ENCODE measurements at places on chromosomes 11 and 22.

GRCh38 chr22:49964136-49965090 is 3.8 kb downstream of the PIM3 start:
- peak; percentile 74 for DNase-seq

- no peak for DNase-seq
These were observed 769.8 kb downstream of the METTL15 start for GRCh38 chr11:28878025-28878424.

DNA sequence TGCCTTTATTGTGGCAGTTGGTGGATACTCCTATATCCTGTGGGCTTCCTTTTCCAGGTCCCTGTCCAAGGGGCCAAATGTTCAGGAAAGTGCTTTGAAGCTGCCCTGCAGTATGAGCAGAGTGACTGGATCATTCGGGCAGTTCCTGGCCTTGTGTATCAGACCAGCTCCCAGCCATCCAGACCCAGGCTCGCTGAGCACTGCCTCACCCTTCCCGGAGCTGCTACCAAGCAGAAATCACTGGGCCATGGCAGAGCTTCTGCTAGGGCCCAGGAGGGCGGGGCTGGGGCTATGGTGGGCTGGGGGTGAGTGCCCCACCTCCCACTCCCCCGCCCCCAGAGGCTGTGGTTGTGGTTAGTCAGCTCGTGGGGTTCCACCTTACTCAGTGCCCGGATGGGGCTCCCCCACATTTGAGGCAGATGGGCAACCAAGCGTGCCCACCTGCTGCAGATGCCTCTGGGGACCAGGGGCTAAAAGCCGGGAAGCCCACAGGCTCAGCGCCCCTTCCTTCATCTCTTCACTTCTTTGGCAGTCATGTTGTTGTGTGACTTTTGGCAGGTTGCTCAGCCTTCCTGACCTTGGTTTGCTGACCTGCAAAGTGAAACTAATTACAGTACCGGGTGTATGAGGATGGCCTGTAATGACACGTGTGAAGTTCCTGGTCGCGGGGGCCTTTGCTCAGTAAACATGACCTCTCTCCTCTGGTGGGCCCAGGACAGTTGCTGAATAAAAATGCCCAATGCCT is 2.1 kb upstream of the LRRC32 start:
- peak; percentile 56 for DNase-seq

DNA sequence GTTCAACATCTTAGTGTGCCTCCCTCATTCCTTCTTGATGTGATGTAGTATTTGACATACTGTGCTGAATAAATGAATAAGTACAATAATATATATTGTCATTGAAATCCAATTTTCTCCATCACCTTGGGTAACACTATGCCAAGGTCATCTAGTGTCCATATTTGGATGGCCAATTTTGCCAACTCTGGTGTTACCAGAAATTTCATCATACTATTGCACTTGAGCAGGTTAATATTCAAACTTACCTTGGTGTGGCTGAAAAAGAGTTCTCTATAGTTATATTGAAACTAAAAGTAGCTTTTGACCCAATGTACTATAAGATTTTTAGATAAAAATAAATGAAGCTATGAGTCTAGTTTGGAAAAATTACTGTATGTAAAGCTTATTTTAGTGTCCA is 98.2 kb upstream of the SLC6A5 start:
- no peak for DNase-seq

GRCh38 chr22:42821386-42821785 is 35.7 kb downstream of the ARFGAP3 start:
- no peak for DNase-seq

DNA sequence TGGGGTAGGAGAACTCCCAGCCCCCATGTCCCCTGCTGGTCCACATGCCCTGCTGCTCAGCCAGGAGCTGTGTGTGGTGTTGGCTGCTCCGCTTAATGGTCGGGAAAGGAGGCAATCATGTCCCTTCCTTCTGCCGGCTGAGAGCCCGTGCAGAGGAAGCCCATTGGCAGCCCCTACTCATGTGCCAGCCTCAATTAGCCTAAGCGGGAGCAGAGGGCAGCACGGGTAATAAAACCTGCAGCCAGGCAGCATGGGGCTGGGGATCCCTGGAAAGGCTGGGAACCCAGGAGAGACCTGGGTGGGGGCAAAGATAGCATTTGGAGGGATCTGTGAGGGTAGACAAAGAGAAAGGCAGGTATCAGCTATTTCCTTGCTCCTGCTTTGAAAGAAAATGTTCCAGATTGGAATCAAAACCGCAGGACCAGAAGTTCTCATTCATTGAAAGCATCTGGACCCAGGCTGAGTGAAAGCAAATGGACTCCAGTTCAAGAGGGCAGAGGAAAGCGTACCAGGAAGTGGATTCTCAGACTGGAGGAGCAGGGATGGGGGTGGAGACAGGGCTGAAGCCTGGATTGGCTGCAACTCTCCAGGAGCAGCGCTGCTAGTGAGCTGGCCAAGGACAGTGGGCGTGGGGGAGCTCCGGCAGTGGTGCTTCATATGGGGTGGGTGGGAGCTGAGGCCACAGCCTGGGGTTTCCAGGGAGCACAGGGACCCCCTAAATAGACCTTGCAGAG is 103.4 kb upstream of the NECTIN1 start:
- DNase-seq, result peak; percentile 92

DNA sequence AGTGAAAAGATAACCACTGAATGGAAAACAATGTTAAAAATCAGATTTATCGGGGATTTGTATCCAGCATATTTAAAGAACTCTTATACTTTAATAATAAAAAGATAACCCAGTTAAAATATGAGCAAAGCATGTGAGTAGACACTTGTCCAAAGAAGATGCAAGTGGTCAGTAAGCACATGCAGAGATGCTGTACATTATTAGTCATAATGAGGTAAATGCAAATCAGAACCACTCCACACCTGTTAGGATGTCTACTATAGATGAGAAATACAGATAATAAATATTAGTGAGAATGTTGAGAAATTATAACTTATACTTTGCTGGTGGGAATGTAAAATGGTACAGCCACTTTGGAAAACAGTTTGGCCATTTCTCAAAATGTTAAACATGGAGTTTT is 28.0 kb downstream of the QSER1 start:
- DNase-seq, result no peak

- peak; percentile 71 for DNase-seq
These were observed 7.9 kb downstream of the MUC5B start for GRCh38 chr11:1230456-1231395.

DNA sequence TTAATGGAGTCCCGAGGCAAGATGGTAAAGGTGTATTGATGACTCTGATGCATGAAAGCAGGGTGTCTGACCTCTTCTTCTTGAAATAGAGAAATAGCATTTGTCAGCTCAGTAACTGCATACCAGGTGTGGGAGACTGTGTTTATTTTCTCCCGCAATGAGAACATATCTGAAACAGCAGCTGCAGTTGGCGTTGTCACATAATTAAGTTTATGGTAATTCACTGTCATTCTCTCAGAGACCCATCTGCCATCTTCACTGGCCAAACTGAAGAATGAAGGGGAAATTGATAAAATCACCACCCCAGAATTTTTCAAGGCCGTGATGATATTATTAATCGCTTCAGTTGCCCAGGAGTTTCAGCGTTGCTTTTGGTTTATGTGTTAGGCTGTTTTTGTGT is 20.1 kb upstream of the MCHR1 start:
- no peak for DNase-seq

DNA sequence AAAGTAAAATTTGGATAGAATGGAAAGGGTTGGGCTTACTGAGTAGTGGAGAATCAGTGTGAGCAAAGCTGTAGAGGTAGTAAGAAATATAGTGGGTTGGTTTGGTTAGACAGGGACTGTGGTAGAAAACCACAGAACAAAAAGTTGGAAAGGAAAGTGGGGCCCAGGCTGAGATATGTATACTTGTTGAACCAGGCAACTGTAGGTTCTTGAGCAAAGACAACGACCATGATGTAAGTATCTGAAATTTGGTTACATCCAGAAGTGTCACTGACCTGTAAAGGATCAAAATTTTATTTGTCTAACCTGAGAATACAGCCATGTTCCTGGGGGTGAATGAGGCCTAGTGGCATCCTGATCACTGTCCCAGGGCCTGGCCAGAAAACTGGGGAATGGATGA is 114.1 kb downstream of the STIM1 start:
- DNase-seq, result no peak

GRCh38 chr11:72491001-72491400 is 56.7 kb upstream of the CLPB start:
- DNase-seq, result peak; percentile 33

- no peak for DNase-seq
These were observed 132.7 kb upstream of the MTMR2 start for GRCh38 chr11:96056576-96056975.

DNA sequence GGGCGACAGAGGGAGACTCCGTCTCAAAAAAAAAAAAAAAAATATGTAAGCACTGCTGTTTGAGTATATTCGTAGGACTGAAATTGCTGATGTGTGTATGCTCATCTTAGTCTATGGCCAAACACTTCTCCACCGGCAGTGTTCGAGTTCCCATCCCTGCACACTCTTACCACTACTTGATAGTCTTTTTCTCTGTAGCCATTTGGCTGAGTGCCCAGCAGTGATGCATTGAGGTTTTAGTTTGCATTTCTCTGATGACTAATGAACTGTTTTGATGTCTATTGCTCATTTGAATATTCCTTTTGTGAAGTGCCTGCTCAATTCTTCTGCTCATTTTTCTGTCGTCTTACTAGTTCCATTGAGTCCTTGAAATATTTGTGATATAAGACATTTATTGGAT is 1.9 kb downstream of the TIRAP start:
- no peak for DNase-seq

- DNase-seq, result no peak
These were observed 214.1 kb downstream of the TBC1D22A start for GRCh38 chr22:46976598-46976997.

GRCh38 chr22:26901198-26901816 is 243.9 kb downstream of the MIAT start:
- no peak for DNase-seq

DNA sequence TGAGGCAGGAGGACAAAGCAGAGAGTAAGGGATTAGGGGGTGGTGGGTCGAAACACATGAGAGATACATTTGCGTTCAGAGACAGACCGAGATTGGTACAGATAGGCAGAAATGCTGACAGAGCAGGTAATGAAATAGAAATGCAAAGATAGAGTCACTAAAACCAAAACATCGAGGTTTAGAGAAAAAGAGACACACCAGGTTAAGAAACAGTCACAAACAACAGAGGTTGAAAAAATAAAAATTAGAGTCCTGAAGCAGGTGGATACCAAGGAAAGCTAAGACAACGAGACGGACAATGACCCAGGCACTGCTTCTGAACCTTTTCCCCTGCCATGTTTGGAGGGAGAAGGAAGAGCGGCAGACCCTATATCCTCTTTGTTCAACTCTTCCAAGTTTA is 1.2 kb upstream of the MAPK1 start:
- no peak for DNase-seq

GRCh38 chr11:122127020-122127419 is 11.0 kb upstream of the BLID start:
- DNase-seq, result no peak

GRCh38 chr22:48651981-48652538 is 1175.6 kb downstream of the BRD1 start:
- no peak for DNase-seq

- DNase-seq, result no peak
These were observed 114.4 kb downstream of the OSBP2 start for GRCh38 chr22:30809086-30809485.

All from kidney (tissue), 22 donors.